ENCODE measurements at places on chromosomes 13 and 19.

DNA sequence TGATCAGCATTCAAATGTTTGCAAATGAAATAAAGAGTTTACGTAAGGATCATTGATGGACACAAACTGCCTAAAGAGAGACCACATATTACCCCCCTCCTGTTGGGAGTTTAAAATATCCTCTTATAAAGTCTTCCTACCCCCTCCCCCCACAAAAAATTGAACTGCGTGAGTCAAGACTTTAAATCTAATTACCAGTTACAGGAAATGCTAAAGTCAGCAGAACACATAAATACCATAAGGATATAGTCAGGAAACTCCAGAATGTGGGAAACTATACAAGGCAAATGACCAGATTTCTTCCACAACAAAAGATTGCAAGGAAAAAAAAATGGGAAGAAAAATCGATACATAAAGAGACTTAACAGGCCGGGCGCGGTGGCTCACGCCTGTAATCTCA, 44.4 kb upstream of the FARP1 start:
- no peak for DNase-seq

GRCh38 chr13:46360604-46361003, 26.4 kb downstream of the RUBCNL start:
- DNase-seq = no peak

- no peak for DNase-seq
These were observed 139.7 kb downstream of the SLITRK6 start for GRCh38 chr13:85659493-85659892.

GRCh38 chr13:110971486-110971885, 56.6 kb upstream of the ANKRD10 start:
- no peak for DNase-seq

DNA sequence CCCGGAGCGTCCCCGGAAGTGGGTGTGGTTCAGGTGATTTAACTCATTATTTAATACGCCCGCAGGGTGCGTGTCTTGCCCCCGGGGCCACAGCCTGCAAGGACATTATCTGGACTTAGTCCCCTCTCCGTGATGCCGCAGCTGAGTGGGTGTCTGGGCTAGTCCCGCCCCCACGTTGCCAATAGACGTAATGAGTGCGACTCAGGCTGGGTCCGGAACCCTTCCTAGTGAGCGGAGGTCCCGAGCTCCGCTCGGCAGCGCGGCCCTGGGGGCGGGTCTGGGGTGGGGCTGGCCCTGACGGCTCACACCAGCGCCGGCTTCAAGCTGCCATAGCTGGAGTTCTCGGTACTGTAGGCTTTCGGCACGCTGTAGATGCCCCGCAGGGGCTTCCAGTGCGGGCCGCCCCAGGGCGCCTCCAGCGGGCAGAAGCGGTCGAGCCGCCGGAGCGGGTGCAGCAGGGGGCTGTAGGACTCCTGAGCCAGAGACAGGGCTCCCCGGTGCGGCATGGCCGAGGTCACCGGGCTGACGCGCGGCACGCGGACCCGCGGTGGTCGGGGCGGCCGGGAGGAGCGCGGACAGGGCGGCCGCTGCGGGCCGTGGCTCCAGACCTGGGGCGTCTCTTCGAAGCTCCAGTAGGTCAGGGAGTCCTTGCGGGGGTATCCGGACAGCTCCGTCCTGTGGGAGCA, 918 bp upstream of the LHB start:
- DNase-seq = peak; percentile 86

DNA sequence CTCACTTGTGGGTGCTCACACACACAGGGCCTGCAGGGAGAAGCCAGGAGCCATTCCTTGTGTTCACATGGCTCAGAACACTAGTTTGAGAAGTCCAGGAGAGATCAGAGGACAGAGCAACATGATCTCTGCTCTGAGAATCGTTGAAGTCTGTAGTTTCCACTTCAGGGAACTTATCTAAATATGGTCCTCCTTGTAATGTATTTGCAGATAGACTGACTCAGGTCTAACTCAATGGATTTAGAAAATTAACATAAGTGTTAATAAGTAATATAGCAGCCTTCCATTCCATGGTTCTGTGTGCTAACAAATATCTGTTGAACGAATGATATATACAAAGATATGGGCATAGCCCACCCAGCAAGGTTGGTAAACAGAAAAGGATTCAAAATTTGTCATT, 119.8 kb upstream of the STARD13 start:
- DNase-seq = no peak

DNA sequence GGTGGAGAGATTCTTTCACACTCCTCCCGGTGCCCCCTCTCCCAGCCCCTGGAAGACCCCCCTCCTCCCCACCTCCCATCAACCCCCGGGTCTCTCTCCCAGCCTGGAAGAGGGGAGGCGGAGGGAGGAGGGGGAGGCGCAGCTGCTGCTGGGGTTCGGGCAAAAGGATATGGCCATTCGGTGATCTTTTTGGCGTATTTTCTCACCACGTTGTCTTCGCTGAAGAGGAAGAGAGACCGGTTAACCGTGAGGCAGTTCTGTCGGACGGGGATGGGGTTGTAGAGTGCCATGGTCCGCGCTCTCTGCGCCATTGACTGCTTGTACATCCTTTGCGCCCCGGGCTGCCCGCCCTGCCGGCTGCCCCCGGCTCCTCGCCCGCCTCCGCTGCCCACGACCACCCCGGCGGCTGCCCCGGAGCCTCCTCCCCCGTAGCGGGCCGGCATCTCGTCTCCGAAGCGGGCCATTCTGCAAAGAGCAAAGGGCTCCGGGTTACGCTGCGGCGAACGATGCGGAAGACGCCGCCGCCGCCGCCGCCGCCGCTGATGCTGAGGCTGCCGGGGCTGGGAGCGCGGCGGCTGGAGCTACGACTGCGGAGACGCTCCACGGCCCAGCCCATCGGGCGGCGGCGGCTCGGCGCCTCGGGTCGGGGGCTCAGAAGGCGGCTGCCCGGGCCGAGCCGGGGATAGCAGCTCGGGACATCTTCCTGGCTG, 363 bp downstream of the CACNA1A start:
- peak; percentile 60 for DNase-seq

DNA sequence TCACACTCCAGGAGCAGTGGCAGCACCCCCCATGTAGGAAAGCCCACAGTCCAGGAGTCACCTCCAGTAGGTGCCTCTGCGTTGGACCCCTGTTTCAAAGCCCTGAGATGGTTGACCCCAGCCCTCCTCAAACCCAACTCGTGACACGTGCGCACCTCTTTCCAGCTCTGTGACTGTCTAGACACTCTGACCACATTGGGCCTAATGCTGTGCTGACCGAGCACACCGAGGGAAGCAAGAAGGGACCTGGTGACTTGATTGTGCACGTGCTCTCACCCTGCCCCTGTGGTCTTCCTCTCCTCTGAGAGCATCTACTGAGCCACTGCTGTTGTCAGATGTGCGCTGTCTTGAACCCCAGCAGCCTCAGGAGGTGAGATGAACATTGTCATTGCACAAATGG, 22.9 kb upstream of the SLC35E1 start:
- no peak for DNase-seq

- no peak for DNase-seq
These were observed 148.6 kb upstream of the ZNF507 start for GRCh38 chr19:32196690-32197420.

- DNase-seq = peak; percentile 65
These were observed 9.6 kb downstream of the ABHD13 start for GRCh38 chr13:108227651-108228272.

- DNase-seq = no peak
These were observed 1122.2 kb downstream of the OLFM4 start for GRCh38 chr13:54150851-54151250.

DNA sequence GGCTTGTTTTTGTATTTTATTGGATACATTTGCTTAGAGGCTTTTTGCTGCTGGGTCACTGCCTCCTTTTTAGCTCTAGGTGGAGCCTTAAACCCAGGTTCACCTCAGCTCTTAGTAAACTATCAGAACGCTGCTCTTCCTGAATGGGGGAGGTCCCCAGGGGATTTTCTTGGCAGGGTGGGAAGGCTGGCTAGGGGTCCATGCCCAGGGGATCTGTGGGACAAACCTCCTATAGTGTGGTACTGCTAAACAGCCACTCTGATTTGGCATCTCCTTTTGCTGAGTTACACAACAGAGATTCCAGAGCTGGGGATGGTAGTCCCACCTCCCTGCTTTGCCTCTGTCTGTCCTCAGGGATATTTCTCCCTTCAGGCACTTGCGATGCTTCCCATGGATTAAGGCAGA, 204.9 kb downstream of the ZIC5 start:
- DNase-seq = no peak

GRCh38 chr19:54411033-54411432, 4.2 kb upstream of the TTYH1 start:
- no peak for DNase-seq

- DNase-seq = no peak
These were observed 9.9 kb upstream of the ZNF14 start for GRCh38 chr19:19742773-19743172.

- DNase-seq = no peak
These were observed 138.3 kb upstream of the NBEA start for GRCh38 chr13:34803756-34804155.

- no peak for DNase-seq
These were observed 31.9 kb downstream of the GPALPP1 start for GRCh38 chr13:45021250-45021649.

DNA sequence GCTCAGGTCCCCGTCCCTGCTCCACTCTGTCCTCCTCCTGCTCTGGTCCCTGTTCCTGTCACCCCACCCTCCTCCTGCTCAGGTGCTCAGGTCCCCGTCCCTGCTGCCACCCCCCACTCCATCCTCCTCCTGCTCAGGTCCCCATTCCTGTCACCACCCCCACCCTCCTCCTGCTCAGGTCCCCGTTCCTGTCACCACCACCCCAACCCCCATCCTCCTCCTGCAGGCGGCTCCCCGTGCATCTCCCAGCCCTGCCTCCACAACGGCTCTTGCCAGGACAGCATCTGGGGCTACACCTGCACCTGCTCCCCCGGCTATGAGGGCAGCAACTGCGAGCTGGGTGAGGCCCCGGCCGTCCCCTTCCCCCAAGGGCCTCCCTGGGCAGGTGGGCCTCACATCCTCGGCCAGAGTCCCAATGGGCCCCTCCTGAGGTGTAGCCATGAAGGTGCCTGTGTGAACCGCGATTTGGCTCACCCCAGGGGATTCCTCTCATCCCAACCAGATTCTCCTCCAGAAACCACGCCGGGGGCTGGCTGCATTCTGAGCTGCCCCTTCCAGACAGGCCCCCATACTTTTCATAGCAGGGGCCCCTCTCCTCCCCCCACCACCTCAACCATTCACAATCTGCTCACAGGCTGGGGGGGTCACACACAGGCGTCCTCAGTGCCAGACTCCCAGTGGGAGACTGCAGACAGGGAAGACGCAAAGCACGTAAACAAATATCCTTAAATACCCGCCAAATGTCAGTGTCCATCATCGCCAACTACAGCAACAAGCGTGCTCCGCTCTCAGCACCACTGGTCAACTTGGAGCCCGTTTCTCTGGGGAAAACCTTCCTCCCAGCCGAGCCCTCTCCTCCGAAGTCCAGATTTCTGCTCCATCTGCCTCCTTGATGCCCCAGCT, 4.6 kb downstream of the PROZ start:
- no peak for DNase-seq

- DNase-seq = no peak
These were observed 117.2 kb upstream of the ARGLU1 start for GRCh38 chr13:106685143-106685542.

DNA sequence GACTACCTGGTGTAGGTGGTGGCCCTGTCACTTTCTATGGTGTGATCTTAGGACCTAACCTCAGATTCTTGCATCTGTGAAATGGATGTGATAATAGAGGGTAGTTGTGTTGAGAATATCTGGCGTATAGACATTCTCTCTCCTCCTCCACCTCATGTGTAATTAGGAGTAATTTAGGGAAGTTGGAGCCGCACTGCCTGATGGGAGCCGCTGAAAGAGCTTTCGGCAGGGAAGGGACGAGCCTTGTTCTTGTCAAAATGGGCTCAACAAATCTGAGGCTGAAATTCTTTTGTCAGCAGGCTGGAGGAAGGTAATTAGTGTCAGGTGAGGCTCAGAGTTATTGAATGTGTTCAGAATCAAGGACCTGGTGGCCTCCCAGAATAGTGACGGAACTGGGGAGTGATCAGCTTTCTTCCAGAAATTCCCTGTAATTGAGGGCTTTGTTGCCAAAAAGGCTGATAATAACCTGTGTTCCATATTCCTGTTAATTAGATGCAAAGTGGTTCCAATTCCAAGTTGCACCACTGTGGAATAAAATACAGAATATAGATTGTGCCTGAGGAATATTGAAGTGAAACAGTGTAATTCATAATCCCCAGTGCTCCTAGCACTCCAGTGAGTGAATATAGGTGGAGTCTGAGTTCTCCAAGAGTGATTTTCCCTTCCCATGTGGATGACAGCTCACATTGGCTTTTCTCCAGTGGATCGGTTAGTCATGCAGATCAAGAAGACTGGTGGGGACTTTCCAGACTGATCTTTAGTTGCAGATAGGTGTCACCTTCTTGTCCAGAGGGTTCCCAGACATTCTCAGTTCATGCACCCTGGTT, 47.5 kb downstream of the SPATA13 start:
- peak; percentile 91 for DNase-seq

DNA sequence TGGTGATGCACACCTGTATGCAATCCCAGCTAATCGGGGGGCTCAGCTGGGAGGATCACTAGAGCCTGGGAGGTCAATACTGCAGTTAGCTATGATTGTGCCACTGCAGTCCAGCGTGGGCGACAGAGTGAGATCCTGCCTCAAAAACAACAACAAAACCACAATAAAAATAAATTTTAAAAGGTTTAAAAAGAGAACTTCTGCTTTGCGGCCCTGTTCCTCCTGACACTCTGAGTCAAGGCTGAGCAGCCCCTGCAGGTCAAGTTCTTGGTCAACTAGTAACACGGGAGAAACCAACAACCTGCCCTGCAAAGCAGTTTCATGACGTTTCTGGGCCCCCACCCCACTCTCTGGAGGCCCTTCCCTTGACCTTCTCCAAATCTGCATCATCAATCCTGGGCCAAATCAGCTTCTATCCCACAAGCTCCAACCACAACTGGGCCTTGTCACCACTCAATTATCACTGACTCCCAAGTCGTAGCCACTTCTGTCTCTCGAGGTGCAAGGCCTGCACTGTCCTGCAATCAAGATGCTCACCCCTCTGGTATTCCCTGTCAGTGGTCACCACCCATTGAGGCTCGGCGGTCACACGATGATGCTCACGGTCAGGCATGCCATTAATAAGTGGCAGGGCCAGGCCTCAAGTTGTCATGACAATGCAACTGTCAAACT, 7.5 kb downstream of the ELAVL1 start:
- DNase-seq = no peak

Data from astrocyte of the hippocampus (primary cell).